ENCODE measurements at places on chromosomes 1 and 21.

GRCh38 chr1:115531631-115532264, 110.0 kb upstream of the VANGL1 start:
- no peak for DNase-seq

DNA sequence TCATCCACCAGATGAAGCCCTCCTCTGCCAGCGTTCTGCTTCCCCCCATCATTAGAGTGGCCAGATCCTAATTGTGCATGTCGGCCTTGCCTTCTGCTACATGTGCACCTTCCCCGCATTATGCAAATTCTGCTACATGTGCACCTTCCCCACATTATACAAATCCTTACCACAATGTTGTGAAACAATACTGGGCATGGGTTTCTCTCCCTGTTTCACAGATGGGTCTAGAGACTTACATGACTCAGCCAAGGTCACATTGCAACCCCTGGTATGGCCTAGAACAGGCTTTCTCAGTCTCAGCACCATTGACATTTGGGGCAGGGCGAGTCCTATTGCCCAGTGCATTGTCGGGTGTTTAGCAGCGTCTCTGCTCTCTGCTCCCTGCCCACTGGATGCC, 1.0 kb upstream of the CELA2A start:
- no peak for DNase-seq

GRCh38 chr21:37005548-37006485, 685 bp upstream of the RIPPLY3 start:
- no peak for DNase-seq

DNA sequence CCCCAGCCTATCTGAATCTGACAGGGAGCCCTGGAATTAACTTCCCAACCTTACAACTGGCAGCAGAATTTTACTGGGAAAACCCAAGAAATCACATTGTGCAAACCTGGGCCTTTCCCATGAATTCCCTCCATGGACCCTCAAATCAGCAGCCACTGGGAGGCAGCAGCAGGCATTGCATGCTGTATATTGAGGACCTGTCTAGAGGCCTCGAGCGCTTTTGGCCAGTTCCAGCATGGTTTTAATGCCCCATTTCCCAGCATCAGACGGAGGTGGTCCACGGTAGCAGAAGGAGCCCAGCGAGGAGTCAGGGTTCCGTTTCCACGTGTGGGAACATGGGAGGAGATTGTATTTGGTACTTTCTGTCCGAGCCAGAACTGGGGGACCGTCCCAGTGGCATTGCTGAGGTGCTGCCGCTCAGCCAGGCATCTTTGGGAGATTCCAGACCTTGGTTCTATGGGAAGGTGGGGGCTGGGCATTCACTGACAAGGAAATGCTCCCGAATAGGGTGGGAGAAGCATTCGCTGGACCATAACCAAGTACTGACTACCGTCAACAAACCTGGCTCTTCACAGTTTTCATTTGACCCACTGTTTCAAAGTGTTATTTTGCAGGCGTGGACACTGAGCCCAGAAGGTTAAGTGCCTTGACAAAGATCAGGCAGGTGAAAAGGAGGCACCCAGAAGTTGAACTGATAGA, 15.9 kb downstream of the BMP8A start:
- no peak for DNase-seq

DNA sequence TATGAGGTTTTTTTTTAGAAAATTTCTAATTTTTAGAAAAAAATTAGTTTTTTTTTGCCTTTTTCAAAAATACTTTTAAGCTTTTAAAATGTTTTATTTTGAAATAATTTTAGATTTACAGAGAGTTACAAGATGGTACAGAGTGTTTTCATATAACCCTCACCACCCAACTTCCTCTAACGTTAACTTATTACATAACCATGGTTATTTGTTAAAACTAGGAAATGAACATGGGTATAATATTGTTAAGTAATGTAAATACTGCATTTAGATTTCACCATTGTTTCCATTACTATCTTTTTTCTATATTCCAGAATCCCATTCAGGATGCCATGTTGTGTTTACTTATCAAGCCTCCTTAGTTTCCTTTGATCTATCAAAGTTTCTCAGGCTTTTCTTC, 45.2 kb upstream of the ST6GALNAC3 start:
- DNase-seq: no peak

GRCh38 chr1:30088594-30088993, 634.8 kb downstream of the MATN1 start:
- no peak for DNase-seq

Data from left renal pelvis (tissue), 4 donors.